ENCODE measurements at places on chromosomes 2 and 18.

DNA sequence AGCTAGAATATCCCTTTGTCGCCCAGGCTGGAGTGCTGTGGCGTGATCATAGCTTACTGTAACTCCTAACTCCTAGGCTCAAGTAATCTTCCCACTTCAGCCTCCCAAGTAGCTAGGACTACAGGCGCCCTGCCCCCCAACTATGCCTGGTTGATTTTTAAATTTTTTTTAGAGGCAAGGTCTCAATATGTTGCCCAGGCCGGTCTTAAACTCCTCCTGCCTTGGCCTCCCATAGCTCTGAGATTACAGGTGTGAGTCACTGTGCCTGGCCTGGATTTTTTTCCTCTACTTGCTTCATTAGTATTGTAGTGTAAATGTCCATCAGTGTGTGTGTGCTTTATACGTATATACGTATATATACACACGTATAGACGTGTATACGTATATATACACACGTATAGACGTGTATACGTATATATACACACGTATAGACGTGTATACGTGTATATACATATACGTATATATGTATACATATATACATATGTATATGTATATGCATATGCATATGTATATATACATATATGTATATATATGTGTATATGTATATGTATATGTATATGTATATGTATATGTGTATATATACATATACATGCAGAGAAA, 124.4 kb downstream of the DIS3L2 start:
- no peak for DNase-seq

- no peak for DNase-seq
Observed at GRCh38 chr2:239727776-239728600, 297.2 kb downstream of the NDUFA10 start.

DNA sequence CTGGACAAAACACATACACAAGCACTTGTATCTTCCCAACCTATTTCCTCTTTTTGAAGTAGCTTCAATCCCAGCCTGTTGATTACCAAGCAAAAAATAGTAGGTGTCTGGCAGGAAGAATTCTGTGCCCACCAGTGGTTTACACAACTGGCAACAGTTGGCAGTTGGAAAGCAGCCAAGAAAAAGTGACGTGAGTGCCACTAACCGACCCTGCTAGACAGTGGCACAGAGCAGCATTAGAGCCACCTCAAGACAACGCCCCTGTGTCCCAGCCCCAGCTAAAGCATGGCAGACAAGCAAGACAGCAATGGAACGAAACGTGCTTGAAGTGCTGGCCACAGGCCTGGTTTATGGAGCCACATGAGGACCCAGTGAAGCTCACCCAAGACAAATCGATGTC, 379.6 kb downstream of the FBXO15 start:
- DNase-seq: no peak

DNA sequence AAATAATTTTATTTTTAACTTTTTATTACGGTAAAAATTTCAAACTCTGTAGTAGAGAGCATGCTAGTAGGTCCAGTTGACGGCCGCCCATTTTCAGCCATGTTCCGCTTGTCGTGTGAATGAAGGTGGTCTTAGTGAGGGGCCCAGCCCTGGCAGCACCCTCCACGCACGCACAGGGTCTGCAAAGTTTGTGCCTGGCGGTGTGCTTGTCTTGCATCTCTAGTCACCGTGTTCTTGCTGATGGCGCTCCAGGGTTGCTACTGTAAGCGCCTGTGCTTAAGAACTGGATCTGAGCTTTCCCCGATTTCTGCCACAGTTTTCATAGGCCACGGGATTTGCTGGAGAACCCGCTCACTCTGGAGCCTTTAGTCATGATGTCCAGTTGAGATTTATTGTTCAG, 28.9 kb downstream of the LDLRAD4 start:
- DNase-seq: no peak

- peak; percentile 55 for DNase-seq
Observed at GRCh38 chr2:9488583-9489547, 14.5 kb downstream of the IAH1 start.

- DNase-seq: no peak
Observed at GRCh38 chr18:51123936-51124486, 73.5 kb downstream of the MEX3C start.

DNA sequence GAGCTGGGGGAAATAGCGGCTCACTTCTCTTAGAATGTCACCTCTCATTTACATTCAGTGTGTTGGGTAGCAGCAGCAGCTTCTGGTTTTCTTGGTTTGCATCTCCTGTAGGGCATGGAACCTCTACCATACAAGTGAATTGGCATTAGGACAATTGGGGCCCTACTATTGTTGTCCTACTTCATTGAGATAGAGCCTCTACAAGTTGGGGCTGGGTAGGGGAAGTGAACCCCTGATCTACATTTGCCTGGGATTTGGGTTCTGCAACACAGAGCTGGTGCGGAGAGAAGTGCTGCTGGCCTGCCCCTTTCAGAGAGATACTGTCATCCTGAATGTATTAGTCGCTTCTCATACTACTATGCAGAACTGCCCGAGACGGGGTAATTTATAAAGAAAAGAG, 391.6 kb upstream of the HS6ST1 start:
- DNase-seq: no peak

DNA sequence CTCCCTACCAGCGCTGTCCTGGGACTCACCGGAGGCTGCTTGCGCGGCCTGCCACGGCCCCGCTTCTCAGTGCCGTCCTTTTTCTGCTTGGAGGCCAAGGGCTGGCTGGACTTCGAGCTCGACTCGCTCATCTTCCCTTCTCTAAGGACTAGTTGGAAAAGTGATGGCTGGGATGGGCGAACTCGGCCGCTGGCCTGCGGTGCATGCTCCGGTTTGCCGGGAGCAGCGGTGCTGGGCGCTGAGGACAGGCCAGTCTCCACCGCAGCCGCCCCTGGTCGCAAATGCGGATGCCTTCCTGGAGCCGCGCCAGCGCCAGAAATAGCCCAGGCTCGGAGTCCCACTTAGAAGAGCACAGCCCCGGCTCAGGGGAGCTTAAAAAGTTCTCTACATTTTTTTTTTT, 3.1 kb downstream of the C2orf81 start:
- DNase-seq: no peak

DNA sequence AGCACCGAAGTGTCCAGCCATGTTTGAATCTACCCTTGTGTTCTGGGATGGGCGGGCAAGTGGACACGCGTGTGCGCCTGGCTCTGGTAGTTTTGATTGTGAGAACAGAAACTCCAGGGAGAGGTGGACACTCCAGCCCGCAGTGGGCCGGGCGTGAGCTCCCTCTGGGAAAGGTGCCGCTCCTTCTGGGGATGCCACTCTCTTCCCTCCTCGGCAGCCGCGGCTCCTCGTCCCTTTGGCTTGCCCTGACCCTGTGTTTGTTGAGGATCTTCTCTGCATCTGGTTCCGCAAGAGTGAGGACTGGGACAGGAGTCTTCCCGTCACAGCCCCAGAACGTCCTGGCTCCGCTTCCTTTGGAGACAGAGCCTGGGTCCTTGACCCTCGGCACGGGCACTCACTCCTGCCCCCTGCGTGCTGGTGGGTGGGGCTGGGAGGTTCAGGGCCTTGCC, 1.3 kb downstream of the CTDP1 start:
- no peak for DNase-seq

GRCh38 chr2:173467751-173468150, 113.1 kb downstream of the CDCA7 start:
- DNase-seq: no peak

DNA sequence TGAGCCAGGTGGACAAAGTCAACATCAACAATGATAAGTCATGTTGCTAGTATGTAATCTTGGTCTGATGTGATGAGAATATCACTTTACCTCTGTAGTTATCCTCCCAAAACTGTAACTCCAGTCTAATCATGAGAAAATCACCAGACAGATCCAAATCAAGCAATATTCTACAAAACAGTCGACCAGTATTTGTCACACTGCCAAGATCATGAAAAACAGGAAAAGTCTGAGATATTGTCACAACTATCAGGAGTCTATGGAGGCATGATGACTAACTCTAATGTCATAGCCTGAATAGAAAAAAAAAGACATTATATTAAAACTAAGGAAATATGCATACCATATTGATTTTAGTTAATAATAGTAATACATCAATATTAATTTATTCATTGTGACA, 1883.3 kb upstream of the CELF4 start:
- DNase-seq: peak; percentile 13

DNA sequence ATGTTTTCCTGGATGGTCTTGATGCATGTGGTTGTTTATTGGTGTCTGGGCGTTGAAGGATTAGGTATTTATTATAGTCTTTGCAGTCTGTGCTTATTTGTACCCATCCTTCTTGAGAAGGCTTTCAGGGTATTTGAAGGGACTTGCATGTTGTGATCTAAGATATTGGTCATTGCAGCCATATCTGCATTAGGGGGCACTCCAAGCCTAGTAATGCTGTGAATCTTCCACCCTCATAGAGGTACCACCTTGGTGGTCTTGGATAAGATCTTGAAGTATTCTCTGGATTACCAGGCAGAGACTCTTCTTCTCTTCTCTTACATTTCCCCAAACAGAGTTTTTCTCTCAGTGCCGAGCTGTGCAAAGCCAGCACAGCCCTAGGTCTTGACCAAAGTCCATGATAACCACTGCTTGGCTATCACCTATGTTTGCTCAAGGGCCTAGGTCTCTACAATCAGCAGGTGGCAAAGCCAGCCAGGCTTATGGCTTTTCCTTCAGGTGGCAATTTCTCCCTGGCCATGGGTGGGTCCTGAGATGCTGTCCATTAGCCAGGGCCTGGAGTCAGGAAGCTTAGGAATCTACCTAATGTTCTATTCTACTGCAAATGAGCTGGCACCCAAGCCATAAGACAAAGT, 15.4 kb upstream of the PPP1R1C start:
- DNase-seq: no peak

- DNase-seq: peak; percentile 91
Observed at GRCh38 chr2:217835931-217836891, 166.6 kb downstream of the TNS1 start.

GRCh38 chr18:48320639-48320945, 88.6 kb downstream of the ZBTB7C start:
- DNase-seq: no peak

DNA sequence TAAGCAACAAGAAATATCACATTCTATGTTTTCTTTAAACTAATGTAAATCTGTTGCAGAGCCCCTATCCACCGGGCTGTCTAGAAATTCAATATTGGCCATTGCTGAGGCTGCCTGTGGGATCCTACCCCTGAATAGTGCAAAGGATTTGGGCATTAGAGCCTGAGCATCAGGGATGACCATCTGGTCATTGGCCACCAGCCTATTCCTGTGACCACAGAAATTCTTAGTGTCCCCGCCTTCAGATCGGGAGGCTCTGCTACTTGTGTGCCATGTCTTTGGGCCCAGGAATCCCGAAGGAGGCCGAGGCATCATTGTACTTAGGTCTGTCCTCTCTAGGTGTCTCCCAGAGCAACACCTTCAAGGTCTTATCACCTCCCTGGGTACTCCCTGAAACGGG, 73.8 kb downstream of the HRH4 start:
- no peak for DNase-seq

- DNase-seq: peak; percentile 19
Observed at GRCh38 chr2:118223992-118224894, 136.0 kb downstream of the INSIG2 start.

GRCh38 chr2:177812713-177813396, 259.7 kb downstream of the PDE11A start:
- DNase-seq: no peak

DNA sequence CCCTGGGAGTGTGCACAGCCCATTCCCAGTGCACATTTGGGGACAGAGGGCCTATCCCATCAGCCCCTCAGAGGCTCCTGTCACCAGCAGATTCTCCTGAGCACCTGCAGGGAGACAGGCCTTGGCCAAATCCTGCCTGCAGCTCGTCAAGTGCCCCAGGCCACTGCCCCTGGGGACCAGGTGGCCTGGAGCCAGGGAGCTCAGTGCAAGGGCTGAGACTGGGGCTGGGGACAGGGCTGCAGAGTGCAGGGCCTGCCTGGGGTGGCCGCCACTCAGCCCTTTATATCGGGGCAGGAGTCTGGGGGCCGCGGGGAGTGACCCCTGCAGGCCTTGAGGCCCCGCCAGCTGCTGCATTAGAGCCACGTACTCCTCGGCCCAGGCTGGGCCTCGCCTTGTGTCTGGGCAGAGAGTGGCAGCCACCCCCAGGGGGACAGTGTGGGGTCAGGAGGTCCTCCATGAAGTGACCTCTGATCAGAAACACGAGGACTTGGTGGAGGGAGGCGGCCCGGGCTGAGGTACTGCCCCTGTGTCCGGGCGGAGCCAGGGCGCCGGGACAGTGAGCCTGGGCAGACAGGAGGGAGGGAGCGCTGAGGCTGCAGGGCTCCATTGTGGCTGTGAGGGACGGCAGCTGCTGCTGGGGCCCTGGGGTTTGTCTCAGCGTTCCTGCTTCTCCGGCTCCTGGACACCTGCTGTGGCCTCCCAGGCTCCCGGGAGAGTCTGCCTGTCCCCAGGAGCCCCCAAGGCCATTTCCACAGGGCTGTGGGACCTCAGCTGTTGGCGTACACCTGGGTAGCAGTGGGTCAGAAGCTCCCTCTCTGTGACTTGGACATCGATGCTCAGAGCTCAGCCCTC, 24.2 kb downstream of the GPC1 start:
- no peak for DNase-seq

DNA sequence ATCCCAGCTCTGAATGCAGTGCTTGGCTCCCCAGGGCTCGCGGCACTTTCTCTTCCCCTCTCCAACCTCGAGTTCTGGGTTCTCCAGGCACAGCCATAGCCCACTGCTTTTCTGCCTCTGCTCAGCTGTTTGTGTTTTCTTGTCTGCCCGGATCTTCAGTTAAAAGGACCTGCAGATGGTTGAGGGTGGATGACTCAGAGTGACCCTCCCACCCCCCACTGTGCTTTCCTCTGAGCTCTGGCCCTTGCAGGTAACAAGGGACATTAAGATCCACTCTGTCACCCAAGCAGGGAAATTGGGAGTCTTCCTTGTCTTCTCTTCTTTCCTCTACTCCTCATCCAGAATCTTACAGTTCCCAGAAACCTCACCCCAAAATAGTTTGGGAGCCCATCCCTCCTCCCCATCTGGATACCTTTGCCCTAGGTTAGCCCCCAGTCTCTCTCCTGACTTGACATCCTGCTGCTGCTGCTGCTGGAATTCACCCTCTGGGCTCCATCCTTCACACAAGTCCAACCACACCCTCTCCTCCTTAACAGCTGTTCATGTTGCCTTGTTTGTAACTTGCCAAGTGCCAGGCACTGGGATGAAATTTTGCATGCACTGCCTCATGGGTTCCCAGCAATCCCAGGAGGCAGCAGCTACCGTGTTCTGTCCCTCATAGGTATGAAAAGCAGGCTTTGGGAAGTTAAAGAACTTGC, 157.9 kb upstream of the TTC39C start:
- DNase-seq: peak; percentile 28

GRCh38 chr2:31980674-31981356, 30.0 kb downstream of the MEMO1 start:
- DNase-seq: peak; percentile 41

DNA sequence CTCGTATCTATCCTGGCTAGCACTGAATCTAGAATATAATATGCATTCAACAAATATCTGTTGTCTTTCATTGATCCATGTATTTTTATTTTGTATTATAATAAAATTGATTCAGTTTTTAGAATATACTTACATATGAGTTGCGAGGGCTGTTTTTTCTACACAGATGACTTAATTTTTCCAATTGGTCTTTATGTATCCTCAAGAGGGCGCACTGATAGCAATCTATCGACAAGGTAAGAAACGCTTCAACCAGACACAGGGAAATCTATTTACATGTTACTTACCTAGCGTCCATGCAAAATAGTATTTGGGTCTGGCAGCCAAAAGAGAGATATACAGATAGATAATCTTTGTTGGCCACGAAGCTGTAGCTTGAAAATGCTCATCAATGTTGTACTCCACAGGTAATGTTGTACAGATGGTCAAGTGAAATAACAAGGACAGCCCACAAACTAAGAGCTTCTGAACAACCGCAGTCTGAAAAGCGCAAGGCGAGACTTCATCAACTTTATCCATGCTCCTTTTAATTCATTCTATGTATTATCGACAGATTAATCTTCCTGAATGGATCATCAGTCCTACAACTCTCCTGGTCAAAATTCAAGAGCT, 35.5 kb upstream of the KIDINS220 start:
- DNase-seq: peak; percentile 60

All from EH (cell line).